NCI-H1417 (cell line): ENCODE measurements at places on chromosomes 3 and 15.

DNA sequence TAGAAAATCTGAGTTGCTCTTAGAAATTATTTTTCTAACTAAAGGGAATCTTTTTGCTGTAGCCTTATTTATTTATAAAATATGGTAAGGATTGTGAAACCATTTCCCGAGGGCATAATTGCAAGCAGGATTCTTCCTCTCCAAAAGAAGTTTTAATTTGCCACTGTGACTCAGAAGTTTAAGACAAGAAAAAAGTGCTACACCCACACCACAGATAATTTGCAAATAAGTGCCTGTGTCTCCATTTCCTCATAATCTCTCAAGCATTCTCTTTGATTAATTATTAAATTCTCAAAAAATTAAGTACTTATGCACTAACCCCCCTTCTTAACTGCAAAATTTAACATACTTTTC lies 43.6 kb downstream of the RASA2 start:
- no peak for DNase-seq

GRCh38 chr3:132615881-132616280 lies 18.8 kb downstream of the ACKR4 start:
- peak; percentile 38 for DNase-seq

DNA sequence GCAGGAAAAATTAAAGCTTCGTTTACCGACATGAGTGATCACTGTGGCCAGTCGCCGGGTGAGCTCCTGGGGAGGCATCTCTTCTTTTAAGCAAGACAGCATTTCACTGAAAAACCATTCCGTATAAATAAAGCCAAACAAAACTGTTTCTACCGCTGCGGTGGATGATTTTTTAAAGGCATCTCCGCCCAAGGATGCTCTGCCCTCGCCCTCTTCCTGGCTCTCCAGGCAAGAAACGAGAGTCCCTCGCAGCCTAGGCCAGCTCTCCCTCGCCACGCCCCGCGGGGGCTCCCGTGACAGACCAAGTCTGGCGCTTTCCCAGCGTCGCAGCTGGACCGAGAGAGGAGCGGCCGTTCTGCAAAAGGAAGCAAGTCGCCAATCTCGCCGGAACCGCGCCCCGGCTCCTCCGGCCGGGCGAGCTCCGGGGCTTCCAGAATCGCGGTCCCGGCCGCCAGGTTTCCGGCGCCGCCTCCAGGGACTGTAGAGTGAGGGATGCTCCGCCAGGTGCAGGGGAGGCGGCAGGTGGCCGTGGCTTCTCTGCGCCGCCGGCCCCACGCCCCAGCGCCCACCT lies 458 bp downstream of the MCF2L2 start:
- peak; percentile 90 for DNase-seq

GRCh38 chr15:73349191-73349590 lies 19.6 kb downstream of the HCN4 start:
- no peak for DNase-seq

- no peak for DNase-seq
These were observed 163.7 kb upstream of the MDFIC2 start for GRCh38 chr3:70476174-70476573.

DNA sequence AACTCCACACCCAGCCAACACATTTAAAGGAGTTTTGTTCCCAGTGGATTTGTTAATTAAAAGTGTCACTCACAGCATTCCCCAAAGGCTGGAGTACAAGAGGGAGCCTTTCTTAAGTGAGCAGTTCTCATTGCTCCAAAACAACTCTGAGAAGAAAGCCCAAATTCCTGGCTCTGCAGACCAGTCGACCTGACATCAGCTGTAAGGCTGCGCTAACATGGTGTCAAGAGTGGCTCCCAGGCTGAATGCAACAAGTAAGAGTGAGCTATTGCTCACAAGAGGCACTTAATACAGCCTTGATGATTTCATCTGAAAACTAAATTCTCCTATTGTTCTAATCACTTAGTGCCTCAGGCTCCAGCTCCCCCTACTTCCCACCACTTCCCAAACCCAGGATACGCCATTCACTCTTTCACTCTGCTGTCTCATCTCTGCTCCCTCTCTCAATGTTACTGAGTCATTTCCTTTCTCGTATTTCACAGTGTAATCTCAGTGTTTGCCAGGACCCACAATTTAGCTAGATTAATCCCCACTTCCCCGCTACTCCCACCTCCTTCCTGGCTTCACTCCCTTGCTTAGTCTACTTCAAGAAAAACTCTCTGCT lies 81.8 kb downstream of the WWTR1 start:
- no peak for DNase-seq

DNA sequence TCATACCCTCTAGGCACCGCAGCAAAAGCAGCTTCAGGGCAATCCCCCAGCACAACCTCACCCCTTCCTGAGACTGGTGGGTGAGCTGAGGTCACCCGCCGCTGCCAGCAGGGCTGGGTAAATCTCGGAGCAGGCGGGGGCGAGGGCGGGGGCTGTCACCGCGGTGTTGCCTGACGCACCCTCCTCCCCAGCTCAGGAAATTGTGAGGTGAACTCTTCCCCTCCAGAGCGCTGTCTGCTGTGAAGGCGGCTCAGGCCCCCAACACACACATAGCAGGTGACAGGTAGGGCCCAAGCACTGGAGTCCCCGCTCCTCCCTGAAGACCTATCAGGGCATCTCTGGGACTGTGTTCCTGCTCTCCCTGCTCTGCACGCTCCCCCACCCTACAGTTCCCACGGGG lies 30.2 kb upstream of the FURIN start:
- no peak for DNase-seq

DNA sequence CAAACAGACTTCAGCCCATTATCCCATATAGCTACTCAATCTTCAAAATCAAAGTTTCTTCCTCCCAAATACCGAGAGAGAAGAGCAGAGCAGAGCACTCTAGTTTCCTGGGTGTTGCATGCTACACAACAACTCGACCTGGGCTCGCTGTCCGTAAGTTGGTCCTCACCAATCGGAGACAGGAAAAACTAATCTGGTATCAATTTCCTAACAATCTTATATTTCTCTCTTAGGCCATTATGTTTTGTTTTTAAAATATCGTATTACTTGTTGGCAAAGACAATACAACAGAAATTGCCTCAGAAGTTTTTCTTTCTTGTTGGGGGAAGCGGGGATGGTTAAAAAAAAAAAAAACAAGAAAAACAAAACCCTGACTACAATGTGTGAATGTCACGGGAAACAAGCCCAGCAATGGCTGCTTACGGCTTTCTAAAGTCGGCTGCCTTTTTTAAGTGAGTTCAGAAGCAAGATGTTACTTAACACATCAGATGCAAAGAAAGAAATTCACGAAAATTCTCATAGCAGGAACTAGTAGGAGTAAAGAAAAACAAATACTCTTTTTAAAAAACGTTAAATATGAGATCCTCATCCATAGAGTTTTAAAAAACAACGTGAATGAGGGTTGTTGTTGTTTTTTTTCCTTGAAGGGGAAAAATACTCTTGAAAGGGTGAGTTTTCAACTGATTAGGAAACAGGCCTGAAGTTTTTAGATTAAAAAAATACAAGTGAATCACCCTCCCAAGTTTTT lies 1.9 kb downstream of the VGLL4 start:
- DNase-seq, result no peak

GRCh38 chr3:142963234-142963515 lies 299 bp downstream of the PAQR9 start:
- no peak for DNase-seq

DNA sequence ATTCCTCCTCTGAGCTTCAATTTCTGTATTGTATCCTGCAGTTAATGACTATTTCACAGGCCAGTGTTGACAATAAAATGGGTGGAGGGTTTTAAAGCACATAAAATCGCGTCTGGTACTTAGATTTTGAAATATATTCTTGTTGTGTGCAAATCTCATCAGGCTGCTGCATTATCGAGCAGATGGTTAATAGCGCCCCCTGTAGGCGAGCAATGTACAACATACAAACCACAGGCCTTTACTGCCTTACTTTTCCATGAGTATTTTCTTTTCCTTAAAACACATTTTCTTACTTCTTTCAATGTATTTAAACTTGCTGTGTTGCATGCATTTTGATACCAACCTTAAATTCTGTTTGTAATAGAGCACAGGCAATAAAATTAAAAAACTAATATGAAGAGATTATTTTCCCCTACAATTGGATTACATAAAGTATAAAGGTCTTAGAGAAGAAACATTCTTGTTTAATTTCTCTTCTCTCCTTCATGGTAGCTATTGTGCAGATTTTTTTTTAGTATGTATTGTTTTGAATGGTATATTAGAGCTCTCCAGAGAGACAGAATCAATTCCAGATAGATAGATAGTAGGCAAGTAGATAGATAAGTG lies 608.4 kb downstream of the CADM2 start:
- peak; percentile 78 for DNase-seq

- DNase-seq, result peak; percentile 88
These were observed 683 bp downstream of the UBE2Q2 start for GRCh38 chr15:75843678-75844581.

DNA sequence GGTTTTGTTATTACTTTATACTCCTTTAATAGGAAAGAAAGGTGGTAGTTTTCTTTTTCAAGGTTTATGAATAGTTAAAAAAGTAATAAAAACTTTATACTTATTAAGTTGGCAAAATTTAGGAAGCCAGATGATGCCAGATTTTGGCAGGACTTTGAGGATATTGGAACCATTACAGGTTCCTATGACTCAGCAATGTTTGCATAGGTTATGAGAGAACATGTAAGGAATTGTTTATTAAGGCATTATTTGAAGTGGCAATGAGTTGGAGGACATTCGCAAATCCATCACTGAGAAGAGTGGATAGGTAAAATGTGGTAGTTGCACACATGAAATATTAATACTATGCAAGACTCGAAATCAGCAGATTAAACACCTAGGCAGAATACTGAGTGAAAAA lies 29.9 kb downstream of the CDAN1 start:
- no peak for DNase-seq

- no peak for DNase-seq
These were observed 511.3 kb downstream of the FGF12 start for GRCh38 chr3:192216067-192216466.

DNA sequence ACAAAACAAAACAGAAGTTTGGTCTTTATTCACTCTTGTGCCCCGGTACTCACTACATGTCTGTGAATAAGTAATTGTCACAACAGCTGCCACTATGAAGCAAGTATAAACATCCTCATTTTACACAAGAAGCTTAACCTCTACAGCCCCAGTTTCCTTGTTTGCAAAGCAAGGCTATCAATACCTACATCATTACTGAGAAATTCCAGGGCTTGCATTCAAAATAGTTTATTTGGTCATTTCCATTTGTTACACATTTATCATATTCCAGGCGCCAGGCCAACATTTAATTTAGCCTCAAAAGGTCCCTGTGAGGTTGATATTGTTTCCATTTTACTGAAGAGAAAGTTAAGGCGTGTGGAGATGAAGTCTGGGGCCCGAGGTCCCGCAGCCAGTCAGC lies 161.4 kb upstream of the LRTM1 start:
- no peak for DNase-seq

GRCh38 chr3:52838561-52839267 lies 3.9 kb upstream of the MUSTN1 start:
- no peak for DNase-seq

DNA sequence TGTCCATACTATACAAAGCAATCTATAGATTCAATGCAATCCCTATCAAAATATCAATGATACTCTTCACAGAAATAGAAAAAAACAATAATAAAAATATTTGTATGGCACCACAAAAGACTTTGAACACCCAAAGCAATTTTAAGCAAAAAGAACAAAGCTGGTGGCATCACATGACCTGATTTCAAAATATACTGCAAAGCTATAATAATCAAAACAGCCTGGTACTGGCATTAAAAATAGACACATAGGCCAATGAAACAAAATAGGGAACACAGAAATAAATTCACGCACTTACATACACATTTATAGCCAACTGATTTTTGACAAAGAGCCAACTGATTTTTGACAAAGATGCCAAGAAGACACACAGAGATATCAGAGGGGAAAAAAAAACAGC lies 9.2 kb upstream of the ENTPD3 start:
- no peak for DNase-seq

GRCh38 chr3:175057401-175057800 lies 198.3 kb downstream of the NAALADL2 start:
- no peak for DNase-seq

DNA sequence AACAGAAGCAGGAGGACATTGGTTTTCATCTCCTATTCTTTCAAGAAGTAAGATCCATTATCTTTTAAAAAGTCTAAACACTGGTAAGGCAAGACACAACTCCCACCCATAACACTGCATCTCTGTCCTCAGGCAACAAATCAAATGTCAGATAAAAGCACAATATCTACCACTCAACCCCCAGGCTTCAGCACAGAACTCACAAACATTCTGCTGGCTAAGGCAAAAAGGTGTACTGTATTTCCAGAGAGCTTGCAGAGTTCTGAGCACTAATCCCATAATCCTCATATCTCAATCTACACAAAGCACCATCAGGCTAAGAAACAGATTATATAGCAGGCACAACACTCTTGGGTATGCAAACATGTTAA lies 20.9 kb downstream of the RAF1 start:
- no peak for DNase-seq

- DNase-seq, result peak; percentile 73
These were observed 113.9 kb downstream of the GABRG3 start for GRCh38 chr15:27084844-27085243.

GRCh38 chr3:153210660-153211059 lies 48.6 kb downstream of the RAP2B start:
- peak; percentile 40 for DNase-seq

- no peak for DNase-seq
These were observed 161.3 kb upstream of the CBLB start for GRCh38 chr3:106029954-106030626.

- DNase-seq, result no peak
These were observed 31.2 kb downstream of the RFTN1 start for GRCh38 chr3:16482194-16482769.

DNA sequence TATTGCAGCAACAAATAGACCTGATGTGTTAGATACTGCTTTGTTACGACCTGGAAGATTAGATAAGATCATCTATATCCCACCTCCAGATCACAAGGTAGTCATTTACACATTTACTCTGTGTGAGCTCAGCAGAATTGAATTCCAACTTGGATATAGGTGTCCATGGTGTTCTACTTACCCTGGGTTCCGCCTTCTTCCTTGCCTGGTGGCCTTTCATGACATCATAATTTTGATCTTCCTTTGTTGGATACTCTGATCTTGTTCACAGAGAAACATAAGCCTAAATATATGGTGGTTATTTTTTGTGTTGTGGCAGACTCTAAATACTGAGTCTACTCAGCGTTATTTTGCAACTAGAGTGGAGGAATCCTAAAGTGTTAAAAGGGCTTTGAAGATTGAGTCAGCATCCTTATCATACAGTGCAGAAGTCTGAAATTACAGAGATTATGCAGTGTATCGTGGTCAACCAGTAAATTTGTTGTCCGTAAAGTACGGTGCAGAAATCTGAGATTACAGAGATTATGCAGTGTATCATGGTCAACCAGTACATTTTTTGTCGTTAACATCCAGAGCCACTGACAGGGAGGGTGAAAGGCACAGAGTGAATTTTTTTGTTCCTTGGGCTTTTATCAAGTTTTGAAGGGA lies 39.1 kb upstream of the GATM start:
- DNase-seq, result no peak

DNA sequence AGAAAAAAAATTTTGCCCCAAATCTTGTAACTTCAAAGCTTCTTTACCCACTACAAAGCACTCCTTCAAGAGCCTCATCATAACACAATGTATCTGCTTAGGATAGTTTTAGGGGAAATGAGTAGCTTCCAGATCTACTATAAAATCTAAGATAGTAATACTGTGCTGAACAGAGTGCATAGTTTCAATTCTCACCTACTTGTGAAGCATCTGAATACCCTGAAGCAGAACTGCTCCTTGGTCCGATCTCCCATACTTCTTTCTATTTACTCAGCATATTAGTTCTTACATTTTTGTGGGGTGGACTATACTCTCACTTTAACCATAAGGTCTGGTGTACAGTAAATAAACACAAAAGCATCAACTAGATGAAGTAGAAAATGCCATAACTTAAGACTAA lies 9.6 kb downstream of the TFRC start:
- DNase-seq, result no peak
